Activated CD4-positive, alpha-beta T cell treated with anti-CD3 and anti-CD28 coated beads, Interleukin-2, Interleukin-6, amounts not matched to agents 100 ng/mL and 50 ng/mL, durations not matched to agents 16 hours and 8 hours (primary cell): ENCODE measurements at places on chromosomes 3 and 15.
A peak's percentile ranks its signal among the peaks of the same experiment; 100 is the strongest.

- DNase-seq: peak; percentile 21
These were observed 112.8 kb upstream of the LPP start for GRCh38 chr3:188041193-188041592.

DNA sequence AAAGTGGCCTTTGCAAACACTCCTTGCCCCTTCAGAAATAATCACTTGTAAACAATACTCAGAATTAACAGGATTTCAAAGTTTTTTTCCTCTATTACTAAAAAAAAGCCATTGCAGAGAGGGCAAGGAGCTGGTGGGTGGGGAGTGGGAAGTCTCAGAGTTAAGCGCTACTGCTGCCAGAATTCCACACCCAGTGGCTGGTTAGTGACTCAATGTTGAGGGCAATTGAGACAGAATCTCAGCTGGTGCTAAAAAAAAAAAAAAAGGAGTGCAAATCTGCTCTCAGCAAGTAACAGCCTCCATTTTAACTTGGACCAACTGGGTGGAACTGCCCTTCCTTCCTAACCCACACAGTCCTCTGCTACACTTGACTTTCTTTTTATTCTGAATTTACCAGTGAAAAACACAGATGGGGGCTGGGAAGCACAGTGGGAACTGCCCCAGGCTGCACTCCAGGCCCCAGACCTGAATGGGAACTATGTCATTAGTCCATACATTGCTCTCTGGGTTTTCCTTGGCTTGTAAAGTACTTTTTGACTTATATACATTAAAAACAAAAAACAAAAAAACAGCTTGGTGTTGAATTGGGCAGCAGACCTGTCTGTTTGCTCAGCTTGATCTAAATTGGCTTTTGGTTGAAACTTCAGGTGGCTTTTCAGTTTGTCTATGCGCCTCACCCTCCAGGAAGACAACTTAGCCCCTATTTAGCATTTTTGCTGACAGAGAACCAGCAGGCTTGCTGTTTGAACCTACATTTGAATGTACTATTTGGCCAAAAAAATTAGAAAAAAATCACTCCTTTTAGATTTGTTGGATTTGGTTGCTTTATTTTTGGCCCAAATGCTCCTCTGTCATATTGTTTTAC is 357.8 kb upstream of the TBL1XR1 start:
- DNase-seq: no peak

GRCh38 chr3:152608696-152609594 is 226.0 kb upstream of the P2RY1 start:
- no peak for DNase-seq

DNA sequence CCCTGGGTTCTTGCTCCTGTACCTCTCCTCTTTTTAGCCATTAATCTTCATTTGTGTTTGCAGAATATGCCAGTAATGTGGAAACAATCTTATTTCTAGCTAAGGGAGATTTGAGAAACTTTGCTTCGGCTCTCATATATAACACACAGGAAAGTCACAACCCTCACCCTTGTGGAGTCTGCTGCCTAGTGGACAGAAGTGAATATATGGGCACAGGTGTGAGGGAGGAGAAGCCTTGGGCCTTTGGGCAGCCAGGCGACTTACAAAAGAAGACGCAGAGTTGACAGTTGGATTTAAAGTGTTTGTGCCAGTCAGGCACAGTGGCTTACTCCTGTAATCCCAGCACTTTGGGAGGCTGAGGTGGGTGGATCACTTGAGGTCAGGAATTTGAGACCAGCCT is 181.8 kb upstream of the TBL1XR1 start:
- no peak for DNase-seq

DNA sequence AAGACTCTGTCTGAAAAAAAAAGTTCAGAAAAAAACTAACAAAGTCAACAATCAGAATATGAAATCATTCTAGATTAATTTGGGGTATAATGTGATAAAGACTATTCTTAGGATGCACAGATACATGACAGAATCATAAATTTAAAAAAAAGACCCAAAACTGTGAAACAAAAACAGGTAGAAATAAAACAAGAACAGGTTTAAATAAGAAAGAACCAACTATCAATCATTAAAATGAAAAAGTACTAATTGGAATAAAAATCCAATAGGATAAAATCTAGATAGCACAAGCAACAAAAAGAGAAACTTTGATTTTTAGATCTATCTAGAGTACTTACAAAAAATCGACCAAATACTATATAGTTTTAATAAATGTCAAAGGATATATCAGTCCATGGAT is 13.4 kb downstream of the TMEM202 start:
- no peak for DNase-seq

GRCh38 chr3:56896357-56896756 is 94.6 kb upstream of the ARHGEF3 start:
- DNase-seq: no peak

GRCh38 chr3:34013818-34014570 is 215.6 kb downstream of the PDCD6IP start:
- DNase-seq: no peak

GRCh38 chr3:110139048-110139447 is 801.7 kb upstream of the DPPA4 start:
- no peak for DNase-seq

DNA sequence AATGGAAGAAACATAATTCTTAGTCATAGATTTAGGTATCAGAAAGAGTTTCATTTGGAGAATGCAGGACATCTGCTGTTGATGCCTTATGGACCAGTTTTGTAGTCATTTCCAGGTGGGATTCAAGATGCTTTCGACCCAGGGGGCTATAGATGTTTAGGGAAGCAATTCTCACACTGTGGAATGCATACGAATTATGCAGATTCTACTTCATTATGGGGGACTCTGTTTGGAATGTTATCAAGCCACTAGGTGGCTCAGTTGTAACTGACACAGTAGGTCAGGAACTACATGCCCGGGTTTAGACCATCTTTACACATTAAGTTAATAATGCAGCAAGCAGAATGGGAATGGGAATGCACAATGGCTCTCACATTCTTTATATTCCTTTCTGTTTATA is 1359.8 kb downstream of the ZPLD1 start:
- DNase-seq: no peak
